ENCODE measurements at places on chromosomes 3 and 15.

GRCh38 chr3:196735751-196736150 lies 3.9 kb upstream of the PAK2 start:
- DNase-seq = no peak

DNA sequence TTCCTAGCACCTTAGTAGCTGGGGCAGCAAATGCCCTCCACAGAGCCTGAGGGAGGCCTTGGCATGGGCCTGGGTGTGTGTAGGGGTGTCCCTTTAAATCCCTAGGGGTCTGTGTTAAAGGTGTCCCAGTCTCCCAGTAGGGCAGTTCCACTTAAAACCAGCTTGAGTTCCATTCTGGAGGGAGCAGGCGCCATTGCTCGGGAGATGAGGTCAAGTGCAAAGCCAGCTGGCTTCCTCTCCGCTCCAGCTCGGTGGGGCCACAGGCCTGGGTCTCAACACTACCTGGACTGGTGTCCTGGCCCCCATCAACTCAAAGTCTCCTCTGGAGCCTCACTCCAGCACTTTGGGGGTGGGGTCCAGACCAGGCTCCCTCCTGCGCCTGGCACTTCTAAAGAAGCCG lies 25.2 kb downstream of the FEM1B start:
- DNase-seq = no peak

- no peak for DNase-seq
Observed at GRCh38 chr15:79656151-79657000, 224.2 kb downstream of the MINAR1 start.

- no peak for DNase-seq
Observed at GRCh38 chr15:94066046-94066445, 165.3 kb upstream of the MCTP2 start.

- no peak for DNase-seq
Observed at GRCh38 chr3:146701246-146701645, 96.1 kb upstream of the PLSCR5 start.

GRCh38 chr15:96365781-96366525 lies 35.5 kb downstream of the NR2F2 start:
- DNase-seq = no peak

DNA sequence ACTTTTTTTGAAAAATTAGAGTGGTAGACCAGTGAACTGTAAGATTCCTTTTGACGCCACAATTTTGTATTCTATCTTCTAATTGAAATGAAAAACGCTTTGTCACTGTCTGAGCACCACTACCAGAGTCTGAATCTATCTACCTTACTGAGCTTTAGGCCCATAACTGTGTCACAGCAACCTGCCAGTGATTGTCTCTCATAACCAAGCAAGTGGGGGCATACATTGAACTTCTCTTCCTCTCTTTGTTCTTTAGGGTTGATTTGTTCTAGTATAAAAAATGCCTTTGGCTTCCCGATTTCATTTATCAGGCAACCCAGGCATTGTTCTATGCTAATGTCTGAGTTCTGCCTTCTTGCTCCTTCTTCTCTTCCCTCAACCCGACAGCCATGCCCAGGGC lies 142.6 kb downstream of the BBX start:
- no peak for DNase-seq

DNA sequence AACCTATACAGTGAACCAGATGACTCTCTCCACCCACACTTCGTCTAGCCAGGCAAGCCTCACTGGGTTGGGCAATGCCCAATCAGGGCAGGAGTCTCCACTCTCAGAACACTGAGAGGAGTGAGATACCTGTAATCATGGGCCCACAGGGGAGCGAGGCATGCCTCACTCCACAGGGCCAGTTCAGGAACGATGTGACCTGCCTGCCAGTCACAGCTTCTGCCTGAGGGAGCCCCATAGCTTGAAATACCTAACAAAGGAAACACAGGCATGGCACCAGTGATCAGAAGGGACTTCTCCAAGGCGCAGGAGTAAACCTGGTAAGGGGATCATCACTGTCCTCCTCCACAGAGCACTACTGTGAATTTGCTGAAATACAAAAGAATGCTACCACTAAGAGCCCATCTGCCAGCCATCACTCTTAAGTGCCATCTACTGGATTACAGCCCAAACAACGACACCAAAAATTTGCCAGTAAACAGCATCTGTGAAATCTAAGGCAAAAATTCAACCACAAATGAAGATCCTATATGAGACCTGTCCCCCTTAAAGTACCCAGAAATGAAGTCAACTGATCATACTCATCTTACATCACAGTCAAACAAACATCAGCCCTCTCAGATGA lies 689.9 kb upstream of the SEMA6D start:
- no peak for DNase-seq

GRCh38 chr15:40306908-40307307 lies 827 bp downstream of the PLCB2 start:
- peak; percentile 44 for DNase-seq

DNA sequence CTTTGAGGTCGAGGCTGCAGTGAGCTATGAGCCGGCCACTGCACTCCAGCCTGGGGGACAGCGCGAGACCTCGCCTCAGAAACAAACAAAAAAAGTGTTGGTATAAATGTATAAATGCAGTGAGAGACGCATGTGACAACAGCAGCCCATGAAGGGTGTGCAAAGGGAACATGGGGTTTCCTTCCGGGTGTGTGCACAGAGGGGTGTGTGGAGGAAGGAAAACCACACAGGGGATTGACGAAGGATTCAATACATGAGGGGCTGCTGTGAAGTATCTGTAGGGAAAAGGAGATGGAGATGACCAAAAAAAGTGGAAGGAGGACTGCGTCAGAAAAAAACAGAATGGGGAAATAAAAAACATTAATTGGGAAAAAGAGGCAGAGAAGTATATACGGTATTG lies 1.1 kb downstream of the MTFMT start:
- peak; percentile 14 for DNase-seq

- no peak for DNase-seq
Observed at GRCh38 chr15:47333734-47334133, 383.6 kb upstream of the SEMA6D start.

- no peak for DNase-seq
Observed at GRCh38 chr15:85002517-85002916, 20.9 kb downstream of the PDE8A start.

- no peak for DNase-seq
Observed at GRCh38 chr3:52119826-52120225, 34.4 kb downstream of the POC1A start.

DNA sequence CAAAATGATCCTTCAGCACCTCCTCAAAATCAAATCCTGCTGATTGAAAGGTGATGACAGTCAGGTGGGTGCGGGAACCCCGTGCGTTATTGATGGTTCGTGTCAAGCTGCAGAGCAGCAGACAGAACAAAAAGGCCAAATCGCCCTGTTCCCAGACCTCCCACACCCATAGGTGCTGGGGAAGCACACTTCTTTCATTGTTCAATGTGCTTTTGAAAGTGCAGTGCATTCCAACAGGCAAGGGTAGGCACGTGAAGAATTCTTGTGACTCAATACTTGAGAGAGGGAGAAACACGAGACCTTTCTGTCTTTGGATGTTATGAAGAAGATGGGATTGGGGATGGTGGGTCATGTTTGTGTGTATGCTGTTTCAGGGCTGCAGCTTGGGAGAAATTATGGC lies 514.0 kb downstream of the MCTP2 start:
- no peak for DNase-seq

- DNase-seq = no peak
Observed at GRCh38 chr3:175399156-175399840, 540.2 kb downstream of the NAALADL2 start.

GRCh38 chr3:171829841-171830517 lies 13.2 kb upstream of the TMEM212 start:
- no peak for DNase-seq

DNA sequence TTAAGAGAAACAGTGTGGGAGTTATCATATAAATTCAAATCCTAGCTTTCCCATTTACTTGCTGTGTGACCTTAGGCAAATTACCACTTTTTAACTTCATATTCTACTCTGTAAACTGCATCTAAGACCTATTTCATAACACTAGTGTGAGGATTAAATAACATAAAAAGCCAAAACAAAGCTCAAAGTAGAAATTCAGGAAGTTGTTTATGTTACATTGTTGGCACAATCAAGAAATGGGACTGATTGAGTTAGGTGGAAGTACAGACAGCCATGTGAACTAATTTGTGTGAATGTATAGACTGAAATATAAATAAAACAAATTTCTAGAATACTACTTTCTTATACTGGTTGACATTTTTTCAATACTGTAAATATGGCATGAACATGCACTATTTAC lies 131.7 kb downstream of the STAG1 start:
- DNase-seq = no peak

GRCh38 chr15:87682527-87682926 lies 574.0 kb downstream of the NTRK3 start:
- DNase-seq = no peak

DNA sequence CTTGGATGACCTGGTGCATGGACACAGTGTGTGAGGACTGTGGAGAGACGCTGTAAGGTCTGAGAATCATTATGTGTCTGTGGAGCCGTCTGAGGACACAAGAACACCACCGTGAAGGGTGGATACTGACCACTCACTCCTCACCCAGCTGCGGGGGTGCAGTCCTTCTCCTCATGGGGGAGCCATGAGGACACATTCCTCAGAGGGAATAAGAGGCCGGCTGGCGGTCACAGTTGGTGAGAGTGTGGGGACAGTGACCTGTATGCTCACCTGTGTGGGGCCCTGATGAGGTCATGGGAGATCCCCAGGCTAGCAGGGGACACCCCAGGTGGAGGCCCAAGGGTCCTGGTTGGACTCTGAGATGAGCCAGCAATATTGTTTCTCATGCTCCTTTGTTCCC lies 2.5 kb upstream of the TRPM1 start:
- DNase-seq = no peak

DNA sequence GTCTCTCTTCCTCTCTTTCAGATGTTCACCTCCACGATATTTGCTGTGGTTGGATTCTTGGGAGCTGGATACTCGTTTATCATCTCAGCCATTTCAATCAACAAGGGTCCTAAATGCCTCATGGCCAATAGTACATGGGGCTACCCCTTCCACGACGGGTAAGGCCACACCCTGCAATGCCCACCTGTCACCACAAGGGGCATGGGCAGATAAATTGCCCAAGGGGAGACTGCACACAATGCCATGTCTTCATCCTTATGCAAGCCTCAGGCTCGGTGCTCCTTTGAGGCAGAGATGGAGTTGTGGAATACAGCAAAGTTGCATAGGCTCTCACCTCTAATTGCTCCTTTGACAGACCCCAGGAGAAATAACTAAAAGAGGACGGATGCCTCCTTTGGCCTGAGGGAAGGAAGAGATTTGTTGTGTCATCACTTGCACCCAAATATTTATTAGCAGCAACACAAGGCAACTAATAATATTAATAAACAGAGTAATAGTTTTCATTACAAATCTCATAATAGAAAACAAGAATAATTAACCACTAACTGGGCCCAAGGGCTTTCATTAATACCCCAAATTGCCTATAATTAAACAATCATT lies 13.2 kb downstream of the TM4SF4 start:
- DNase-seq = peak; percentile 49

All from activated naive CD4-positive, alpha-beta T cell treated with anti-CD3 and anti-CD28 coated beads for 36 hours (primary cell).